ENCODE measurements at places on chromosomes 1 and 21.

- no peak for DNase-seq
These were observed 138.1 kb downstream of the TPR start for GRCh38 chr1:186236921-186237320.

DNA sequence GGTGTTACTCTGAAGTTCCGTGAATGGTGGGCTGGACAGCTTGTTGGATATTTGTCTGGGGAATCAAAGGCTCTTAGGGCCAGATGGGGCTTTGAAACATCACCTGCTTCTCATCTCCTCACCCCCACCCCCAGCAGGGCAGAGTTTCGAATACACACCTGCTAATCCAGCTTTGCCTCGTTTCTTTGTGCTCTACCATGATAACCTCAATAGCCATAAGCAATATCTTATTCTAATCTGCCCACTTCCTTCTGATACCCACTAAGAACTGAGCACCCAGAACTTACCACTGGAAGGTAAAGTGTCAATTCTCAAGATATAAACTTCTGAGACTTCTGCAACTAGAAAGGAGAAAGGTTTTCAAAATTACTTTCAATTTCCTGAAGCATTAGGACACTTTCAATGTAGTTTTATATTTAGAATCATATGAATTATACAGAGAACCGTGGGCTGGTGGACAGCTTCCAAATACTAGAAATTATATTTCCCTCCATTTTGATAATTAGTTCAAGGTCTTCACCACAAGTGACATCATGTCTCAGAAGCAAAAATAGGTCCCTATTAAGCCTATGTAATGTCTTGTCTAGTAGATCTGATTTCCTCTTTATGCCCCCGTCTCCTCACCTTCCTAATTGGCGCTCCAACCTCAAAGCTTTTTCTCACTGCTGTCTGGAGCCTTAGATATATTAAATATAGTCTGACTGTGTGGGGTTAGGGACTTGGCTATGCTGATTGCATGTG, 64.4 kb upstream of the NEK2 start:
- no peak for DNase-seq

GRCh38 chr21:33395891-33396331, 7.3 kb upstream of the IFNGR2 start:
- no peak for DNase-seq

DNA sequence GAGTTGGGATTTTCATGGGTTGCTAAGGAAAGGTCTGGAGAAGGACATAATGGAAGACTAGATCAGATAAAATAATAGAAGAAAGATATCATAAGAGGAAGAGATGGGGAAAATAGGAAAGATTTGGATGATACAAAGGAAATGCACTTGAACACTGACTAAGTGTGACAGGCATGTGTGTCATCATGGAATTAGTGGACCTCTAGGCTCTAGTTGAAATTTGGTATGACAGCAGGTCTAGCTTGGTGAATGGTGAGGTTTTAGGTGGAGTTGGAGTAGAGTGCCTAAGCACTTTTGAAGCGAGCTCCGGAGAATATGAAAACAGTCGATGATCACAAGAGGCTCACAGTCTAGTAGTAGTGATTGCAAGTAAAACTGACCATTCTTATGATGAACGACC, 73.0 kb upstream of the PTGS2 start:
- no peak for DNase-seq

DNA sequence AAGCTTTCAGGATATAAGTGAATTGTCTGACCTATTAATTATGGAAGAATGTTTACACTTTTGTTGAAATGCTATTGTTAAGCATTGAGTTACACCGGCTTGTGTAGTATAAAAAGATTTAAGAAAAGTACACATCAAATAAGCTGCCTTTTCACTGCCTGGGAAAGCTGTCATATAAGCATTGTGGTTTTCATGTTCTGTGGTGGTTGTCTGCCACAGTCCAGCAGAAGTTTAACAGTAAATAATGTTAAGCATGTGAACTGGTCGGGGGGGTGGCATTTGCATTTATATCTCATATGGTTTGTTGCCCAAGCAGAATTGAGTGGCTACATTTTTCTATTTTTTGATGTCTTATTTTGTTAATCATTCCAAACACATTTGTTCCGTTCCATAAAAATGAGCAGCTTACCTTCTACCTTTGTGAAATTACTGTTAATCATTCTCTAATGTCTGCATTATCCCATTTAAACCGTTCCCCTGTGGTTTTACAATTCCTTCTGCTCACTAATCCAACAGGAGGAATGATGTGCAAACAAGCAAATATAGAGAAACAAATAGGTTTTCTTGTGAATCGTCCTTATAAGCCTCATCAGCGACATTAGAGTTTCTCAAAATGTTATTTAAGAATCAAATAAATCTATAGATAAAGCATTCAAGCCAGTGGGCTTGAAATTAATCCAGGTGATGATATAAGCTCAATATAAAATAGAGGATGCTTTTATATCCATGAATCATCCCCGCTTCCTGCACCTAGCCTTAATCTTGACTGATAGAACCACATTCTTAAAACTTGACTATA, 160.8 kb upstream of the SAMSN1 start:
- DNase-seq: no peak

DNA sequence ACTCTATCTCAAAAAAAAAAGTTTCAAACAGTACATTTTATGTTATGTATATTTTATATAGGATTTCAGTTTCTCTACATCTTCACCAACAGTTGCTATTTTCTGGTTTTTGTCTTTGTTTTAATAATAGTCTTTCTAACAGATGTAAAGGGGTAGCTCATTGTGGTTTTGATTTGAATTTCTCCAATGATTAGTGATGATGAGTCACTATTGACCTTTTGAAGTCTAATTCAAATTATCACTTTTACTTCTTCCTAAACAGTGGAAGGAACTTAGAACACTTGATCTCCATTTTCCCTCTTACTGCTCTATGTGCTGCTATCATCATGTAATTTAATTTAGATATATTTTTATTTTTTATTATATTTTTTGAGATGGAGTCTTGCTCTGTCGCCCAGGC, 31.7 kb upstream of the SHCBP1L start:
- no peak for DNase-seq

- DNase-seq: no peak
These were observed 37.3 kb upstream of the HYI start for GRCh38 chr1:43491061-43491460.

- DNase-seq: no peak
These were observed 9.4 kb downstream of the PRDM15 start for GRCh38 chr21:41869771-41870170.

- DNase-seq: no peak
These were observed 7.8 kb downstream of the F11R start for GRCh38 chr1:161013131-161013487.

- DNase-seq: no peak
These were observed 219.9 kb downstream of the KCTD3 start for GRCh38 chr1:215786997-215787396.

DNA sequence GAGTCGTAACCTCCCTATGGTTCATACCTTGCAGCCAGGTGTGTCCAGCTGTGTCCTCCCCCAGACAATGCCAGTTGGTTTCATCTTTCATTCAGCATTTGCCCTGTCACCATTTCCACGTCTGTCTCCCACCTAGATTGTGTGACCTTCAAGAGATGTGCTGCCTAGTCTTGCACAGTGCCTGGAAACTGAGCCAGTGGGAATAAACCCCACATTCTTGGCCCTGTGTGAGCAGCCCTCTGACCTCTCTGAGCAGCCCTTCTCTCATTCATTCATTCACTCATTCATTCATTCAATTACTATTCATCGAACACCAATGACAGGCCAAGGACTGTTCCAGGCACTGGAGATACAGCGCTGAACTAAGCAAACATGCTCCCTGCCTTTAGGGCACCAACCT, 115.7 kb downstream of the GRIK3 start:
- no peak for DNase-seq
